ENCODE measurements at places on chromosomes 1 and 21. TPM values are rescaled to one million over a fixed set of nuclear protein-coding genes. Genes with fewer than 3 reads are reported as not detected.

- H3K36me3 ChIP-seq: no peaks in the 10 kb centered on the region
- H3K4me3 ChIP-seq: no peak overlapping the region
- no peak for DNase-seq
- peaks cover 14% of the 10 kb centered on the region for H3K4me1 ChIP-seq
- no peak overlapping the region for H3K27ac ChIP-seq
- H3K27me3 ChIP-seq: no peaks in the 10 kb centered on the region
Observed at GRCh38 chr1:214588963-214589597, 13.9 kb upstream of the CENPF start.

RSPH1 gene
- 0.45 TPM for total RNA-seq

GRCh38 chr1:216785737-216786136 is 62.5 kb upstream of the ESRRG start:
- no peaks in the 10 kb centered on the region for H3K4me1 ChIP-seq
- DNase-seq: no peak
- H3K27me3 ChIP-seq: no peaks in the 10 kb centered on the region
- H3K36me3 ChIP-seq: no peaks in the 10 kb centered on the region

DNA sequence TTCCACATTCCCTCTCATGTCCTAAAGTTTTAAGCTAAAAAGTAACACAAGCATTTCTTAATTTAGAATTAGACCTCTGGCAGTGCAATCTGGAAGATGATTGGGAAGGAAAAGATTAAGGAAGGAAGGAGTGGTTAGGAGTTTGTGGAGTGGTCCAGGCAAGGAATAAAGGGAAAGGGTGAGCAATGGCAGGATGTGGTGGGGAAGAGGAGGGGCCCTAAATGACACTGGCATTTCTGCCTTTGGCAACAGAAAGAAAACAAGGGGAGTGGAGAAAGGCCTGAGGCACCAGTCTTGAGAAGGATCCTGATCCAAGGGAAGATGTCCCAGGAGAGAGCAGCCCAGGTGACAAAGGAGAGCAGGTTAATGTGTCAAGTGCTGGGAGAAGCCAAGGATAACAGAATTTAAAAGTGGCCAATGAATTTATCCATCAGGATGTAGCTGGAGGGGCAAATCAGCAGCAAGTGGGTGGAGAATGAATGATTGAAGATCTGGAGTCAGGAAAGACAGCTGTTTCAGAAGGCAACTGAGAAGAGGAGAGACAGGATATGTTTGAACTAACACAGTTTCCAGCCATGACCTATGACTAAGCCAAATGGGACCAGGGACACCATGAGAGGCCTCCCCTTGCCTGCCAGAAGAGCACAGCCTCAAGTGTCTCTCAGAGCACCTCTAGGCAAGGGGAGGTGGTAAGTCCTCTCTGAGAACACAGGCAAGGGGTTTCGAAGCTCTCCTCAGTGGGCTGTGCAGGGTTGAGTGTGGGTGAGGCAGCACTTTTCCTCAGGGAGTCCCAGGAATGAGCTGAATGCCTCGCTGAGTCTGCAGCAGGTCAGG is 20.9 kb upstream of the LY9 start:
- H3K27me3 ChIP-seq: peaks cover 18% of the 10 kb centered on the region
- no peak for DNase-seq
- H3K4me1 ChIP-seq: no peaks in the 10 kb centered on the region
- no peak overlapping the region for H3K4me3 ChIP-seq
- no peak overlapping the region for H3K27ac ChIP-seq

- H3K4me3 ChIP-seq: no peak overlapping the region
- H3K27ac ChIP-seq: peak overlapping the region; percentile 49
- H3K27me3 ChIP-seq: no peaks in the 10 kb centered on the region
- peaks cover 16% of the 10 kb centered on the region for H3K36me3 ChIP-seq
- peaks cover 52% of the 10 kb centered on the region for H3K4me1 ChIP-seq
Observed at GRCh38 chr21:25967181-25967900, 203.2 kb downstream of the APP start.

DNA sequence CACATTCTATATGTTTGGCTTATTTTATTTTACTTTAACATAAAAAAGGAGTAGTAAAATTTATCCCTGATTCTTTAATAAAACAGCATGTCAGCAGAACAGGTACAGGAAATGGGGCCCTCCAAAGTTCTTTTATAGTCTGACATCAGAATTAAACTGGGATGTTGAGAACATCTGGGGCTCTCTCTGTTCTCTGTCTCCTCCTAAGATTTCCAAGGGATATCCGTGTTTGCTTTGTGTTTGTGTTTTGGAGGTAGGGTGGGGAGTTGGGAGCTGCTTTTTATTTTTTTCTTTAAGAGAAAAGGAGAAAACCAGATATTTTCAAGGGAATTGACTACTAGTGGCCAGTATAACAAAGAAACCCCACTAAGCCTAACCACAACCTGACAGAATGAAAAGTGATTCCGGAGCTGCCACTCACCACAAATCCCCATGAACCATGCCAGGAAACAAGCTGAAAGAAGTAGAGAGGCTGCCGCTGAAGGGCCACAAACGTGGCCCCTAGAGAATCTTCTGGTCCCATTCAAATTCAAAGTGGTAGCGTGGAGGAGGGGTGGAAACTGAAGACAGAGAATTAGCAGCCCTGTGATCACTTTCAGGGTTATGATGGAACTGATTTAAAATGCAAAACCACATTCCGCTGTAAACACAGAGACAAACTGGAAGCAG is 369.6 kb upstream of the ADGRL2 start:
- no peaks in the 10 kb centered on the region for H3K27me3 ChIP-seq
- H3K36me3 ChIP-seq: no peaks in the 10 kb centered on the region
- no peak for DNase-seq
- no peak overlapping the region for H3K27ac ChIP-seq
- no peak overlapping the region for H3K4me3 ChIP-seq

DNA sequence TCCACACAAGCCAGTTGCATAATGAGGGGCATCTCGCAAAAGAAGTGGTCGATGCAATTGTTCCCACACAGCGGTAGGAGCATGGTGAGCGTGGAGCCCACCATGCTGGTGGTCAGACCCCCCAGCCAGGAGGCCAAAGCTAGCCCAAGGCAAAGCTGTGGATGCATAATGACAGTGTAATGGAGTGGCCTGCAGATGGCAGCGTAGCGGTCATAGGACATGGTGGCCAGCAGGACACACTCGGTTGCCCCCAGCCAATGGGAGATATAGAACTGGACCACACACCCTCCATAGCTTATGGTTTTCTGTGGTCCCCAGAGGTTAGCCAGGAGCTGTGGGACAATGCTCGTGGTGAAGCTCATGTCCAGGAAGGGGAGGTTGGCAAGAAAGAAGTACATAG is 4.3 kb downstream of the OR2C3 start:
- H3K27me3 ChIP-seq: peaks cover 31% of the 10 kb centered on the region
- no peak overlapping the region for H3K27ac ChIP-seq
- no peak for DNase-seq
- no peaks in the 10 kb centered on the region for H3K4me1 ChIP-seq

DNA sequence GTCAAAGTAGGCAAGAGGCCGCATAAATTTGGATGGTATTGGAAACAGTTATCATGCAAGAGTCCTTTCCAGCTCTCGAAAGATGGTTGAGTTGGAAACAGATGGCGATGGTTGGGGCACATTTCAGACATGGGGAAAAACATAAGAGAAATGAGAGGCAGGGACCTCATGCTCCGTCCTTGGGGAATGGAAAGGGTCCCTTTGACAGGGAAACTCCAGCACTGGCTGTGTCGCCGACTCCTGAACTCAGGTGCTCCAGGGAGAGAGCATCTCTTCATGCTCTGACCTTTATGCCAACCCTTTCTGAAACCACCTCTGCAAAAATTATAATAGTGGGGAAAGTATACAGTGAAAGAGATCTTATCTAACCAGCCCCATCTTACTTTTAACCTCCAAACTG is 36.8 kb upstream of the COL6A2 start:
- H3K36me3 ChIP-seq: no peaks in the 10 kb centered on the region
- no peaks in the 10 kb centered on the region for H3K4me1 ChIP-seq

RNU1-1 gene
- 1,866 TPM for total RNA-seq

GRCh38 chr1:200290010-200290685 is 119.7 kb downstream of the ZNF281 start:
- no peak overlapping the region for H3K27ac ChIP-seq
- no peaks in the 10 kb centered on the region for H3K4me1 ChIP-seq

TFF2 gene
- total RNA-seq: not detected

- no peak overlapping the region for H3K27ac ChIP-seq
- H3K4me1 ChIP-seq: no peaks in the 10 kb centered on the region
- H3K4me3 ChIP-seq: no peak overlapping the region
- H3K36me3 ChIP-seq: no peaks in the 10 kb centered on the region
- DNase-seq: no peak
Observed at GRCh38 chr1:76659171-76659940, 207.9 kb upstream of the ST6GALNAC5 start.

DNA sequence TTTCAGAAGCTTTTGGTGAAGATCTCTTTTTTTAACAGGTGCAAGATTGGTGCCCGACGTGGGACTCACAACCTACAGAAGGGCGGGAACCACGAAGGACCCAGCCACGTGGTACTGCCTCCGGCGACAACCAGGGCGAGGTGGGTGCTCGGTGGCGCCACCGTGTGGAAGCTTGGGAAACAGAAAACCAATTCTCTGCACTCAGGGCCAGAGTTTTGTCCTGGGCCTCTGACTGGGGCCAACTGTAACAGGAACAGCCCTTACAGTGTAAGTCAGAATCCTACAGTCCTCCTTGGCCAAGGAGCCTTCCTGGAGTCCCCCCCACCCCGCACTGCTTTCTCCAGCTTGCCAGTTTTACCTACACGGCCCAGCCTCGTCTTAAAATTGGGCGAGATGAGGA is 11.6 kb upstream of the S100A7A start:
- H3K27ac ChIP-seq: no peak overlapping the region
- peaks cover 40% of the 10 kb centered on the region for H3K27me3 ChIP-seq
- no peaks in the 10 kb centered on the region for H3K4me1 ChIP-seq
- no peak overlapping the region for H3K4me3 ChIP-seq
- peak; percentile 49 for DNase-seq

GRCh38 chr1:94282143-94282711 is 44.8 kb upstream of the ARHGAP29 start:
- no peak overlapping the region for H3K4me3 ChIP-seq
- no peak for DNase-seq
- H3K4me1 ChIP-seq: no peaks in the 10 kb centered on the region
- no peaks in the 10 kb centered on the region for H3K27me3 ChIP-seq
- H3K27ac ChIP-seq: no peak overlapping the region

WNT3A gene
- not detected for total RNA-seq

PODN gene
- 0.17 TPM for total RNA-seq

- H3K36me3 ChIP-seq: no peaks in the 10 kb centered on the region
- no peak for DNase-seq
- H3K4me3 ChIP-seq: no peak overlapping the region
- H3K4me1 ChIP-seq: no peaks in the 10 kb centered on the region
Observed at GRCh38 chr1:15218287-15219279, 28.4 kb upstream of the FHAD1 start.

MANEAL gene
- 5.9 TPM for total RNA-seq

PYGO2 gene
- 46.3 TPM for total RNA-seq

- peaks cover 36% of the 10 kb centered on the region for H3K4me1 ChIP-seq
- H3K27me3 ChIP-seq: no peaks in the 10 kb centered on the region
- DNase-seq: peak; percentile 85
- peak within 1 kb of the TSS; percentile 90 for H3K27ac ChIP-seq
- H3K4me3 ChIP-seq: peak within 1 kb of the TSS; percentile 90
Observed at GRCh38 chr1:23168445-23169194, at the start of gene LUZP1. Gene LUZP1 (minus strand): TSS chr1:23168856.

ANGPTL1 gene
- 6.8 TPM for total RNA-seq

DNA sequence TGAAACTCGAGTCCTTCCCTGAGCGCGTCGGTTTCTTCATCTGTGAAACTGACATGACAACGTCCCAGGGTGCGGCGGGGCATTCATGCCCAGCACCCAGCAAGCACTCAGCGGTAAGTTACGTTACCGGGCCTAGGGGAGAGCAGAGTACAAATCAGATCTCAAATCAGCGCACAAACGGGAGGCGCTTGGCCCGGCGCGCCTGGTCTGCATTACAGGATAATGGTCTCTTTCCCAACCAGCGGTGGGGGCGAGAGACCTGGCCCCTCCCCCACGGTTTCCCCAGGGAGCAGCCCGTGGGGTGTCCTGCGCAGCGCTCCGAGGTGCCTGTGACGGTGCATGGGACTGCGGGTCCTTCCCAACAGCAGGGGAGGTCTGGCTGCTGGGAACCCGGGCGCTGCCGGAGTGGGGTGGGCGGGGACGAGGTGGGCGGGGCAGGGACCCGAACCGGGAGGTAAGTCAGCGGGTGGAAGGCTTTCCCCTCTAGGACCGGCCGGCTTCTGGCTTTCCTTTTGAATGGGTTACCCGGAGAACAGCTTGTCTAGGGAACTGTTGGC is 1.0 kb downstream of the TMEM51 start:
- peak overlapping the region; percentile 62 for H3K4me3 ChIP-seq
- H3K27me3 ChIP-seq: no peaks in the 10 kb centered on the region
- peak; percentile 22 for DNase-seq
- H3K27ac ChIP-seq: no peak overlapping the region

GRCh38 chr21:38311765-38312164 is 55.0 kb downstream of the KCNJ15 start:
- H3K27me3 ChIP-seq: peaks cover 63% of the 10 kb centered on the region
- H3K4me1 ChIP-seq: no peaks in the 10 kb centered on the region
- no peak overlapping the region for H3K4me3 ChIP-seq
- no peak for DNase-seq

DNA sequence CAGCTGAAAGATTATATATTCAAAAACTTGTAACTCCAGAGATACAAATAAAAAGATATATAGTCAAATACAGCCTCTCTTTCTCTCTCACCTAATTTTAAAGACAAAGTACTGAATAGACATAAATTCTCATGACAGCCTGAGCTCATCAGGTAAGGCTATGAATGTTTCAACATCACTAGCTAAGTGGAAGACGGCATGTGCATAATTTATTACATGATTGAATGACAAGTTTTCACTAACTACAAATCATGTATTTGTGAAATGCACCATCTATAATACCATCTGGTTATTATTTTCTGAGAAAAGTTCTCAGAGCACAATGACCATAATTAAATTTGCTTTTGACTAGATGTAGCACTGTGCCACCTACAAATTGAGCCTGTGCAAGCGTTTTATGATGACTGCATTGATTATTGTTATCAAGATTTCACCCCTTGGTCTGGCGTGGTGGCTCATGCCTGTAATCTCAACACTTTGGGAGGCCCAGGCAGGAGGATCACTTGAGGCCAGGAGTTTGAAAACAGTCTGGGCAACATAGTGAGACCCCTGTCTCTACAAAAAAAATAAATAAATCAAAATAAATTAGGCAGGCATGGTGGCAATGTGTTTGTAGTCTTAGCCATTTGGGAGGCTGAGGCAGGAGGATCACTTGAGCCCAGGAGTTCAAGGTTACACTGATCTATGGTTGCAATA is 128.2 kb downstream of the APP start:
- peaks cover 14% of the 10 kb centered on the region for H3K36me3 ChIP-seq
- H3K4me3 ChIP-seq: no peak overlapping the region
- H3K27me3 ChIP-seq: no peaks in the 10 kb centered on the region
- peak overlapping the region; percentile 35 for H3K27ac ChIP-seq
- DNase-seq: no peak
